ENCODE measurements at places on chromosomes 12 and 14. TPM values are rescaled to one million over a fixed set of nuclear protein-coding genes. Genes with fewer than 3 reads are reported as not detected.

Gene SLC38A4
- 27.1 TPM for polyA plus RNA-seq

Gene MGAT4C
- 0.81 TPM for polyA plus RNA-seq

Gene MANSC4
- 0.95 TPM for polyA plus RNA-seq

Gene CLEC2B
- 2.6 TPM for polyA plus RNA-seq

Gene SLC16A7
- polyA plus RNA-seq: 6.6 TPM

Gene RAD51AP1
- 44.4 TPM for polyA plus RNA-seq

Gene LALBA
- not detected for polyA plus RNA-seq

Gene TSPAN19
- 0.88 TPM for polyA plus RNA-seq

Gene MYF5
- not detected for polyA plus RNA-seq

Gene TAS2R43
- polyA plus RNA-seq: 0.63 TPM

Gene KLHL33
- 0.60 TPM for polyA plus RNA-seq
